IMR-90 (cell line): ENCODE measurements at places on chromosomes 7 and 10.

- DNase-seq, result no peak
- peaks cover 15% of the 10 kb centered on the region; the same call in 1 of the 2 replicates for H3K27me3 ChIP-seq
- no peaks in the 10 kb centered on the region for H3K4me1 ChIP-seq
- no peak overlapping the region for H3K4me3 ChIP-seq
- H3K27ac ChIP-seq, result no peak overlapping the region
Observed at GRCh38 chr10:113187063-113187777, 237.2 kb downstream of the TCF7L2 start.

DNA sequence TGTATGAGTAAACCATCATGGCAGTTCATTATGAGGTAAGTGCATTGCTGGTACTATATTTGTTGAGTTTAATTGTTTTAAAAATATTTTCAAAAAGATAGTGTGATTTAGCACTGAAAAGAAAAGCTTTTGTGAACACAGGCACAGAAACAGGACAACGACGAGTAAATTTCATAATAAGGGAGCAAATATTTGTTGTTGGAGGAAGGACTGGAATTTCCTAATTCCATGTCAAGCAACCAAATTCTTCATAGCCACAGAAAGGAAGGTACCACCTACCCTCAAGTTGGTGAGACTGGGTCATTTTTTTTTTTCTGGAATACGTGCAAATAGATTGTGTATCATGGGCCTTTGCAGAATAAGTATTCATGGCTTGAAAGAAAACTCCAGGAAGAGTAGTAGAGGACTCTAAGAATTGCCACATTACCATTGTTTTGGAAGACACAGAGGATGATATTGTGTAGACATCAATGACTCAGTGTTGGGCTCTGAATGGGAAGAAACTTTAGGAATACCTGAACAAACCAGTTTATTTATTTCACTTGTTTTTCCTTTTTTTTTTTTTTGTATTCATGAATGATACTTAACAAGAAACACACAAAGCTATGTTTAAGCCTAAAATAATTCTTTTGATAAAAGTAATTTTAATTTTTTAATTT is 7.8 kb downstream of the UBE2D4 start:
- no peaks in the 10 kb centered on the region for H3K36me3 ChIP-seq
- H3K27me3 ChIP-seq, result no peaks in the 10 kb centered on the region
- no peak overlapping the region for H3K4me3 ChIP-seq
- no peak overlapping the region for H3K27ac ChIP-seq

- H3K36me3 ChIP-seq, result no peaks in the 10 kb centered on the region
- H3K27ac ChIP-seq, result no peak overlapping the region
- H3K4me1 ChIP-seq, result peaks cover 7% of the 10 kb centered on the region
- H3K4me3 ChIP-seq, result no peak overlapping the region
Observed at GRCh38 chr7:18995270-18995671, 122.2 kb downstream of the TWIST1 start.

DNA sequence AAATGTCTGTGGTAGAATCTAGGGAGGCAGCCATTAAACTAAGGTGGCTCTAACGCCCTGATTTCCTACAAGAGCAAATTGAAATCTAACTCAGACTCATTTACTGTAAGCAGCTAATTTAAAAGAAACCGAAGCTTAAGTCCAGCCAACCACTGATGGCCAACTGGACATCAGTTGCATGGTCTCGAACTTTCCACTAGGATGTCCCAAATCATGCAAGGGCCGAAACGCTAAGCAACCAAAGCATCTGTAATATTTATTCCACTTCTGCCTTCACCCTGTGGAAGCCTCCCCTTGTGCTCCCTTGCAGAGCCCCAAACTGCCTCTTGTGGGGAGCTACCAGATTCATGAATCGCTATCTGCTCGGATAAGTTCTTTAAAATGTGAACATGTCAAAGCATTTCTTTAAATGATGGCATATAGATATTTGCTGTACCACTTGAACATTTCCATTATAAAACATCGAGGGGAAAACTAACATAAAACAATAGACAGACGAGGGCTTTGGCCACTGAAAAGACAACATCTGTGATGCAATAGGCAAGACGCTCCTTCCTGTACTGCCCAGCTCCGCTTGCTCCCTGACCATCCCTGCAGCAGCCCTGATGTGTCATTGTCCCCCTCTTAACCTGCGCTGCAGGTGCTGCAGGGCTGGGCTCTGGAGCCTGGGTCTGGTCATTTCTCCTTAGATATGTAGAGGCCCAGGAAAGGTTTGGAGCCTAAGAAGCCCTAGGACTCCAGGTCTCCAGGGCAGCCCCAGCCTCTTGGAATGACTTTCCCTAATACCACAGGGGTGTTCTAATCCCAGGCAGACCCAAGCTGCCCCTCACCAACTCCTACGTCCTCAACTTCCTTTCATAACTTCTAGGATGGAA is 2.9 kb upstream of the RBP3 start:
- DNase-seq, result no peak
- no peak overlapping the region for H3K4me3 ChIP-seq
- H3K4me1 ChIP-seq, result no peaks in the 10 kb centered on the region
- peaks cover 20% of the 10 kb centered on the region for H3K27me3 ChIP-seq
- H3K27ac ChIP-seq, result no peak overlapping the region

DNA sequence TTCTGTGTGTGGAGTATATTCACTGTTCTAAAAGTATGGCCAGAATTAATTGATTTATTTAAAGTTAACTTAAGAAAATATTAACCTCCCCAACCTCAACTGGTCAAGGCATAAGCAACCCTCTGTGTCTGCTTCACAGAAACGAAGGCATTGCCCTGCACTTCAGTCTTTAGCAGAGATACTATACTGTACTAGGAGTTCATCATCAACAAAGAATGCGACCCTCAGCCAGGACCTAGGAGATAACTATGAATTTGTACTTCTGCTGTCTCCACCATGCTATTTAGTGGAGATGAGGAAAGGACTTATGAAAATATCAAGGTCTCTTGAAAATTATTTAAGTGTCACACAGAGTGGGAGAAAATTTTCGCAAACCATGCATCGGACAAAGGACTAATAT is 35.7 kb upstream of the SEMA3D start:
- no peaks in the 10 kb centered on the region for H3K36me3 ChIP-seq
- H3K27me3 ChIP-seq, result no peaks in the 10 kb centered on the region
- DNase-seq, result peak; percentile 6
- no peak overlapping the region for H3K4me3 ChIP-seq
- H3K4me1 ChIP-seq, result peaks cover 2% of the 10 kb centered on the region; the same call in 1 of the 2 replicates

- H3K4me3 ChIP-seq, result no peak overlapping the region
- H3K27me3 ChIP-seq, result no peaks in the 10 kb centered on the region
- no peak overlapping the region for H3K27ac ChIP-seq
- no peak for DNase-seq
- H3K36me3 ChIP-seq, result no peaks in the 10 kb centered on the region
Observed at GRCh38 chr7:19963695-19964094, 190.3 kb upstream of the TMEM196 start.

GRCh38 chr7:111677848-111678247 is 115.6 kb upstream of the IMMP2L start:
- peaks cover 1% of the 10 kb centered on the region; the same call in 1 of the 2 replicates for H3K4me1 ChIP-seq
- H3K36me3 ChIP-seq, result no peaks in the 10 kb centered on the region
- no peak overlapping the region for H3K27ac ChIP-seq
- DNase-seq, result no peak
- no peaks in the 10 kb centered on the region for H3K27me3 ChIP-seq
- H3K4me3 ChIP-seq, result no peak overlapping the region

DNA sequence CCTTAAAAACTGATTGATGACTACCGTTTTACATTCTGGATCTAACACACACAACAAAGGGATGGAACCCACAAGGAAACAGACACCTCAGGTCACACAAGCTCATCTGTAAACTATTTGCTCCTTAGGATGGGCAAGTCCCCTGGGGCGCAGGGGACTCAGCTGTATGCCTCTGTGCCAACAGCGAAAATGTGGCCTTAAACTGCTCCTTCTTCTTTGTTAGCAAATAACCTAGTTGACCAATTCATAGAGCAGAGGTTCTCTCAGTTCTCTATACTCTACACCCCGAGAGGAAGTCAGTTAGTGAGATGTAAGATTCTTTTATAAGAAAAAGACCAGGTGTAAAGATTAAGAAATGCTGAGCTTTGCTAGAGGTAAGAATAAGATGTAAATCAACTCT is 181.9 kb upstream of the PRSS58 start:
- H3K4me1 ChIP-seq, result peaks cover 14% of the 10 kb centered on the region
- no peak for DNase-seq
- no peak overlapping the region for H3K4me3 ChIP-seq
- no peaks in the 10 kb centered on the region for H3K27me3 ChIP-seq

GRCh38 chr7:43692582-43693373 is 36.5 kb downstream of the COA1 start:
- peak; percentile 35 for DNase-seq
- H3K27ac ChIP-seq, result no peak overlapping the region; the same call in 1 of the 2 replicates
- peaks cover 19% of the 10 kb centered on the region for H3K4me1 ChIP-seq
- H3K4me3 ChIP-seq, result no peak overlapping the region
- H3K36me3 ChIP-seq, result no peaks in the 10 kb centered on the region
- no peaks in the 10 kb centered on the region for H3K27me3 ChIP-seq

DNA sequence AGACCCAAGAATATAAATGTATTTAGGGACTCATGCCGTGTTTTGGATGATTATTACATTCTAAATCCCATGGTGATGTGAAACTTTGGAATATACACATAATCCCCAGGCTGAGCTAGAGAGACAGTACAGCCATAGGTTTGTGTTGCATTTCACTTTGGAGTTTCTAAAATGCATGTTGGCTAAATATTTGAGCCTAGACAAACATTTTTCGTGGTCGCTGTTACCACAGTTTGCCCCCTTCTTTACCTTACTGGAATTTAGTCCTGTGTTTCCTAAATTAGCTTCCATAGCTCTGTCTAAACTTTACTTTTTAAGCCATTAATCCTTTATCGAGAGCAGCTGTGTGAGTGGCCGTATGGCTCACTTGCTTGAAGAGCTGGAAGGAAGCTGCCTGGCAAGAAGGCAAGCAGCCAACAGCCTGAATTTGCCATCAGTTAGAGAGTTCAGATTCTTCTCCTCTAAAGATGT is 192.0 kb downstream of the BICC1 start:
- peak overlapping the region; percentile 12; the same call in 1 of the 2 replicates for H3K27ac ChIP-seq
- no peaks in the 10 kb centered on the region; the same call in none of the 2 replicates for H3K36me3 ChIP-seq
- no peak overlapping the region for H3K4me3 ChIP-seq

- no peaks in the 10 kb centered on the region for H3K36me3 ChIP-seq
- no peaks in the 10 kb centered on the region for H3K4me1 ChIP-seq
- no peak overlapping the region for H3K4me3 ChIP-seq
- peaks cover 4% of the 10 kb centered on the region for H3K27me3 ChIP-seq
- DNase-seq, result no peak
- no peak overlapping the region for H3K27ac ChIP-seq
Observed at GRCh38 chr10:12358863-12359564, 9.7 kb downstream of the CAMK1D start.

DNA sequence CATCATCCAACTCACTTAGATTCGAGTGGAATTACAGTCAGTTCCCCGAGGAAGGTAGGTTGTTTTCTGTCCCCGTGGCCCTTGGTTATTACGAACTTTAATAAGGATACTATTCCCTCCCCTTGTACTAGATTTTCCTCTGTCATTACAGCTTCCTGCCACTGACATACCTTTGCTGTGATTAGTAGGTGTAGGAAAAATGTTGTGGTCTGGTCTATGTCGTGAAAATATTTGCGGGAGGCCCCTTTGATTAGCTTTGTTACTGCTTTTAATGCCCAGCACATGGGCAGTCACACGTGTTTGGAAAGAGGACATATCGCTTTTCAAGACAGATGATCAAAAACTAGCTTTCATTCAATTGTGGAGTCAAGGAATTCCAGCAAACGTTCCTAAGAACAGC is 92.2 kb downstream of the GATA3 start:
- no peaks in the 10 kb centered on the region for H3K27me3 ChIP-seq
- H3K27ac ChIP-seq, result no peak overlapping the region
- no peaks in the 10 kb centered on the region for H3K4me1 ChIP-seq
- H3K4me3 ChIP-seq, result no peak overlapping the region
- no peaks in the 10 kb centered on the region for H3K36me3 ChIP-seq

DNA sequence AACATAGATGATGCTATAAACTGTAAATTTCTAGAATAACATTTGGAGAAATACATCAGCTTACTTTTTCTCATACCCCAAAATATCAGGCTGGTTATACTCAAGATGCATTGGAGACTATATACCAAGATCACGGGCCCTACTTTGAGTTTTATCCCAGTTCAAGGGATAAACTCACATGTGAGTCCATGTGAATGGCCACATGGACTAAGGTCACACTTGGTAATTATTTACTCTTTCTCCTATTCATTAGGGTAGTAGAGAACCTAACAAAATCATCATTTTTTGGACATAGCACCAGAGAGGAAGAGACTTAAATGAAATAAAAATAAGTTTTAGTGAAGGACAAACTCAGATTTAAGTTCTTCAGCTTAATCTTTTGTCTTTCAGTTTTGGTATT is 93.1 kb upstream of the GATAD1 start:
- H3K36me3 ChIP-seq, result peaks cover 7% of the 10 kb centered on the region; the same call in 1 of the 2 replicates
- no peak overlapping the region for H3K4me3 ChIP-seq
- no peak overlapping the region for H3K27ac ChIP-seq
- no peaks in the 10 kb centered on the region for H3K27me3 ChIP-seq
- no peaks in the 10 kb centered on the region for H3K4me1 ChIP-seq
- no peak for DNase-seq

- no peaks in the 10 kb centered on the region for H3K4me1 ChIP-seq
- no peak overlapping the region for H3K4me3 ChIP-seq
Observed at GRCh38 chr7:143345428-143345900, 17.0 kb downstream of the FAM131B start.

GRCh38 chr10:15758618-15759017 is 38.9 kb upstream of the ITGA8 start:
- no peak overlapping the region for H3K27ac ChIP-seq
- H3K4me1 ChIP-seq, result no peaks in the 10 kb centered on the region
- no peak overlapping the region for H3K4me3 ChIP-seq
- H3K36me3 ChIP-seq, result no peaks in the 10 kb centered on the region
- no peak for DNase-seq
- H3K27me3 ChIP-seq, result peaks cover 16% of the 10 kb centered on the region

GRCh38 chr7:132760866-132761265 is 184.6 kb upstream of the PLXNA4 start:
- DNase-seq, result no peak

- H3K27me3 ChIP-seq, result peaks cover 56% of the 10 kb centered on the region
- no peaks in the 10 kb centered on the region for H3K36me3 ChIP-seq
- H3K27ac ChIP-seq, result no peak overlapping the region
Observed at GRCh38 chr10:114042895-114043531, 653 bp upstream of the ADRB1 start.

DNA sequence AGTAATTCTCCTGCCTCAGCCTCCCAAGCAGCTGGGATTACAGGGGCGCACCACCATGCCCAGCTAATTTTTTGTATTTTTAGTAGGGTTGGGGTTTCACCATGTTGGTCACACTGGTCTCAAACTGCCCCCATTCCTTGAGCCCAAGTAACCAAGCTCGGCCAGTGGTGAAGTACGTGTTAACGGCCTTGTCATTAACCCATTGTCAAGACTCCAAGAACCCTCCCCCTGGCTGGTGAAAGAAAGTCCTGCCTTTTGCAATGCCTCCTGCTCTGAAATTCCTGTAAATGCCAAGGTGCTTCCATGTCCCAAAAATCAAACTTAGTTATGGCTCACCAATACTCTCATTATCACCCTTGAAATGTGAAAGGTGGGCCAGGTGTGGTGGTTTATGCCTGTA is 18.8 kb upstream of the SEPHS1 start:
- H3K27me3 ChIP-seq, result peaks cover 9% of the 10 kb centered on the region
- no peak for DNase-seq
- H3K4me1 ChIP-seq, result no peaks in the 10 kb centered on the region
- H3K27ac ChIP-seq, result no peak overlapping the region
- no peaks in the 10 kb centered on the region for H3K36me3 ChIP-seq

- no peak for DNase-seq
- no peaks in the 10 kb centered on the region for H3K36me3 ChIP-seq
- H3K27me3 ChIP-seq, result peaks cover 22% of the 10 kb centered on the region
- H3K27ac ChIP-seq, result no peak overlapping the region
Observed at GRCh38 chr7:45173596-45174327, 16.2 kb downstream of the RAMP3 start.
